Smooth muscle cell of the coronary artery (primary cell): ENCODE measurements at places on chromosomes 12 and 14. TPM values are rescaled to one million over a fixed set of nuclear protein-coding genes. Genes with fewer than 3 reads are reported as not detected.

Gene KRT4
- total RNA-seq = not detected in 2 replicates

Gene LMO3
- 0.30 and 0.70 TPM in 2 replicates for total RNA-seq

Gene IL22
- not detected in 2 replicates for total RNA-seq

Gene P2RX2
- total RNA-seq = not detected in 2 replicates

Gene HIP1R
- 4.8 and 18.9 TPM in 2 replicates for total RNA-seq

Gene NTS
- total RNA-seq = not detected in 2 replicates

Gene PRH2
- total RNA-seq = not detected in 2 replicates
